NCI-H187 (cell line): ENCODE measurements at places on chromosomes 1 and 21.

DNA sequence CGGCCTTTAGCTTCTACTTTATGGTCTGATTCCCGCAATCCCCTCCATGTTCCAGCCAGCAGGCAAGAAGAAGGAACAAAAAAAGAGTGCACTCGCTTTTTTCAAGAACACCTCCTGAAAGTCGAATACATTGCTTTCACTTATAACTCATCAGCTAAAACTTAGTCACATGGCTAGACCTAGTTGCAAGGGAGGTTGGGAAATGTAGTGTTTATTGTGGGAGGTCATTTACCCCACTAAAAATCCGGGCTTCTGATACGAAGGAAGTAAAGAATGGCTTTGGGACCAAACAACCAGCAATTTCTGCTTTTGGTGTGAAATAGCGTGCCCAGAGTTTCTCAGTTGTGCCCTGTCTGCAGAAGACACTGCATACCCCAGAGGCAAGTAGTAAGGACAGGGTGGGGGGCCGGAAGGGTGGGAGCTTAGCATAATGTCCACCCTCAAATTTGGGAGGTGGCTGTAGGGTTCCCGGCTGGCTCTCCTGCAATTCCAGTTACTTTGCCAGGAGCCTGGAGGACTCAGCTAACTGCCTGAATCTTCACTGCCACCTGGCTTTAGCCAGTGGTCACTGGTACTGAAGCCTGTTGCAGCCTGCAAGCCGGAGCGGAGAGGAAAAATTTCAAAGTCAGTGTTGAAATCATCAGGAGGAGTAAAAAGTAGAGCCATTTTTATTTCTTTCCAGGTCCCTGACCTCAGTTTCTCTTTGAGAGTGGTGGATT, 57.7 kb upstream of the F3 start:
- DNase-seq = no peak

DNA sequence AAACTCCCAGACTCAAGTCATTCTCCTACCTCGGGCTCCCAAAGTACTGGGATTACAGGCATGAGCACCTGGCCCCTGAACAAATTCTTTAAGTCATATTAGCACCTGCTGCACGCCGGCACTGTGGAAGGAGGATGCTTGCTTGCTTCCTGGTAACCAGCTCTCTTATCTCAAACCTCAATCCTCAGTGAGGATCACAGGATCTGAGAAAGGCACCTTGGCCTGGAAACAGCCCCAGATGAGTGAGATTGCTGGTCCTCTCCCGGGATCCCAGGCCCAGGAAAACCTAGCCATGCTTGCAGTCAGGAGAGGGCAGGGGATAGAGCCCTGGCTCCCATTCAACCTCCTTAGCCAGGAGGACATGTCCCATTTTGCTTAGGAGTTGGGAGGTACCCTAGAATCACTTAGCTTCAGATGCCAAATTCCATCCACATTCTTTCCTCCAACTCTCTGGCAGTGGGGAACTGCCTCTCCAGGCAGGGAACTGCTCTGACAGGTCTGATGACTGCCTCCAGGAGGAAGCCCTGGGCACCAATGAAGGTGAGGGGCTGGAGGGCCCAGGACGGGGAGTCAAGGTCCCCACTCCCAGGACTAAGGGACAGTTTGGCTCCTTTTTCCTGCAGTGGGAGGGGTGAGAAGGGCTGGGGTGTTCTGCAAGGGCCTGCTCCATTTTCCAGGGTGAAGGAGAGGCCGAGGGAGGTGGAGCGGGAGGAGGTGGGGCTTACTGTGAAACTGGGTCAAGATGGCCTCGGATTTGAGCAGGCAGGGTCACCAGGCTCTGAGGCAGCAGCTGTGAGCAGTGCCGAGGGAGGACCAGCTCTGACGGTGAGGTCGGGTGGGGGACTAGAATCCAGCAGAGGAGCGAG, 9.5 kb downstream of the GPR37L1 start:
- DNase-seq = no peak

- no peak for DNase-seq
These were observed 25.7 kb downstream of the DIO1 start for GRCh38 chr1:53919675-53920066.

DNA sequence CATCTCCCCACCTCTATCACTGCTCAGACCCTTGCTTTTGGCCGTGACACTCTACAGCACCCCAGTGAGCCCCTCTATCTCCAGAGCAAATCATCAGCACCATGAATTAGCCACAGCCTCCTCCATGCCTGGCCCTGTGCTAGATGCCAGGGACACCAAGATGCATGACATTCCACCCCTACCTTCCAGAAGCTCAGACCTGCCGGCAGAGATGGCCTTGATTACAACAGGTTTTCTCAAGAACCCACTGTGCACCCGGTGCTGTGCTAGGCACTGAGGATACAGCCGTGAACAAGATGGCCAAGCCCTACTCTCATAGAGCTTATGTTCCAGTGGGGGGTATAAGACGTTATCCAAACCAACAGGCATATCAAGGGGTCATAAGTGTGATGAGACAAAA, 30.6 kb downstream of the CDK18 start:
- no peak for DNase-seq

DNA sequence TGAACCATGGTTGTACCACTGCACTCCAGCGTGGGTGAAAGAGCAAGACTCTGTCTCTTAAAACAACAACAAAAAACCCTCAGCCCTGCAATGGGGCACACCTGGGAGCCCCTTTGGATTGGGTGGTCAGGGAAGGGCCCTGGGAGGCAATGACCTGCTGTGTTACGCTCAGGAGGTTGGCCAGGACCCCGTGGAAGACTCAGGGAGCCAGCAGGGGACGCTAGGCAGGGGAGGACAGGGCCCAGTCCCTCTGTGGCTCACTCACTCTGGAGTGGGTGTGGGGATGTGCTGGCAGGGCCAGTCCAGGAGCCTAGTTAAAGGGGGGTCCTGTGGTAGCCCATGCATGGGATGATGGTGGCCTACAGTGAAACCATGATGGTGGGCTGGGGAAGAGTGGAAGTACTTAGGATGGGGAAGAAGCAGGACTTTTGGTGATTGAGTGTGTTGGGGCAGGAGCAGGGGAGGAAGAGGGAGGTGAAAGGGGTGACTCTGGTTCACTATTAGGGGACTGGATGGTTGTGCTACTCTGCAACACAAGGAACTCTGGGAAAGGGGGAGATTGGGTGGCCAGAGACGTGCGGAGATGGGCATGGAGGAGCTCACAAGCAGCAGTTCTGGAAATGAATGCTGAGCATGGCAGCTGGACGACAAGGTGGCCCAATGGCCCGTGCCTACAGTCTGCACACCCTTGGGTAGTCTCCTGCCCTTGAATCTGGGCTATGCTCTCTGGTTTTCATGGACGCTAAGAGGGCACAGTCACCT, 56.3 kb upstream of the FAM20B start:
- DNase-seq = no peak

GRCh38 chr1:205041001-205041715, 1.9 kb upstream of the CNTN2 start:
- DNase-seq = no peak

GRCh38 chr1:192609110-192610079, 26.6 kb upstream of the RGS13 start:
- no peak for DNase-seq

GRCh38 chr1:80917826-80918225, 882.9 kb upstream of the ADGRL2 start:
- no peak for DNase-seq

GRCh38 chr21:34997294-34997693, 51.8 kb downstream of the RUNX1 start:
- no peak for DNase-seq

DNA sequence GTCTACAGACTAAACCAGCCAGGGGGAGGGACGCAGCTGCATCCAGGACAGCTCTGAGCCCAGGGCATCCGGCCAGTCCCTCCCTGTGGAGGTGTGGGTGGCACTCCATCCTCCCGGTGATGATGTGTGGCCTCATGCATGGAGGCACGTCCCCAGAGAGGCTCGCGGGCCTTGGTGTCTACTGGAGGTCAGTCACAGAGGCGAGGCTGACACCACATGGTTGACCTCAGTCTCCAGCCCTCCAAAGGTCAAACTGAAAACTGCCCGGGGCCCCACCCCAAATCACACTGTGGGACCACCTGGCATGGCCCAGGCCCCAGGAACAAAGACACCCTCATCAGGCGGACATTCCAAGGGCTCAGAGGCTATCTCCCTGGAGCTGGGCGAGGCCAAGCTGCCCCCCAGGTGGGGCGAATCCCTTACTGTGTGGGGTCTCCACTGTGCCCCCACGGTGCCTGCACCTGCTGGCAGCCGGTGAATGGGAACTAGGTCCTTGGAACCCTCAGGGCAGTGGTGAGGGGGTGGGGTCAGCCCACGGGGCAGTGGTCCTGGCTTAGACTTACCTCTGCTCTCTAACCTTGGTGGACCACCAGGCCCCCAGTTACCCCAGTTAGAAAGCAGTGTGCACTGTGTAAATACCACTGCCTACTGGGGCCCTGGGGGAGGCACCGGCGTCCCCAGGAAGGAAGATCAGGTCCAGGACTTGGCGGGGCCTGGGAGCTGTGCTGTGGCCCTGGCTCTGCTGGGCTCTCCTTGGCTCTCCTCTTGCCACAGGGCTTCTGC, 49.1 kb downstream of the TRPM2 start:
- no peak for DNase-seq

GRCh38 chr1:215081661-215082531, 641 bp upstream of the KCNK2 start:
- DNase-seq = no peak

- no peak for DNase-seq
These were observed 44.9 kb downstream of the RAB3GAP2 start for GRCh38 chr1:220227393-220227792.

DNA sequence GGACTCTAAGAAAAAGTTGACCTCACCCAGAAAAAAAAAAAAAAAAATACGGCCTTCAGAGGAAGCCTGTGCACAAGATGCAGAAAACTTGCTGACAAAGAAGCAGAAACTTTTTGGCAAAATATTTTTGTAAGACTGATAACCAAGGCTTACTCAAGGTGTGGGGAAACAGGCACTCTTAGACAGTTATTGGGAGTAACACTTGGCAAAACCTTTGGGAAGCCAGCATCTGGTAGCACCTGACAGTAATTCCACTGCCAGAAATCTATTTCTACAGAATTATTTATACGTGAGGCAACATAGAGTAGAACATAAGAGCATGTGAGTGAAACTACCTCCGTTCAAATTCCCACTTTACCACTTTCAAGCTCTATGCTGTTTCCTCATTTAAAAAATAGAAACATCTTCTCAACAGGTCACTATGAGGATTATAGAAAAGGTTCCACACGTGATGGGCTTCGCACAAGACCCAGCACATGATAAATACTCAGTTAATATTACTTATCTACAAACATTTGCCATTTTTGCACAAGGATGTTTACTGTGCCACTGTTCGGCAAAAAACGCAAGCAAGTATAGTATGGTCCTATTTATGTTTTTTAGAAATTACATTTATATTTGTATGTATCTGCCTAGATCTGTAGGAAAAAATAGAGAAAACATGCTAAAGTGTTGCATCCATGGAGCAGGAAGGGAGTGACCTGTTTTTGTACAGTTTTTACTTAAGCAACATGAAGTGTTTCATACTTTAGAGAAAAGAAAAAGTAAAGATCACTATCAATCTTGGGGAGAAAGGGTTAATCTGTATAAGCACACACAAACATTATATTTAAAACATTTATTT, 22.2 kb downstream of the MRPL39 start:
- no peak for DNase-seq

GRCh38 chr1:37133276-37134145, 99.2 kb upstream of the GRIK3 start:
- DNase-seq = no peak

GRCh38 chr1:213993929-213994328, 6.2 kb downstream of the PROX1 start:
- DNase-seq = no peak
